T-helper 9 cell (primary cell): ENCODE measurements at places on chromosomes 1 and 21.

GRCh38 chr1:117362986-117363385 lies 4.3 kb upstream of the MAN1A2 start:
- DNase-seq = no peak

DNA sequence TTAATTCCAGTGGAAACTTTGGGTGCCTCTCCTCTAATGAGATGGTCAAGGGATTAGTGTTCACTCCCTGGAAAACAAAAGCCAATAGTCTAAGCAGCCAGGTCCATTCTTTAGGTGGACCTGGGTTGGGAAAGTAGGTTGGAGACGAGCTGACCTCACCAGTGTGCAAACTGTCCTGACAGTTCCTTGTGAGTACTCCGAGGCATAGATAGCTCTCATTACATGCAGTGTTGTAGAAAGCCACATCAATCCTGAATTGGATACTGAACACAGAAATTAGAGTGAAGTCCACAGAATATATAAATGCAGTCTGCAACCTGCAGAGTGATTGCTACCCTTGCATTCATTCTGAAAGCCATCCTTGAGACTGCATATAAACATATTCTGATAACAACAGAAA lies 675.1 kb upstream of the CXADR start:
- DNase-seq = no peak

DNA sequence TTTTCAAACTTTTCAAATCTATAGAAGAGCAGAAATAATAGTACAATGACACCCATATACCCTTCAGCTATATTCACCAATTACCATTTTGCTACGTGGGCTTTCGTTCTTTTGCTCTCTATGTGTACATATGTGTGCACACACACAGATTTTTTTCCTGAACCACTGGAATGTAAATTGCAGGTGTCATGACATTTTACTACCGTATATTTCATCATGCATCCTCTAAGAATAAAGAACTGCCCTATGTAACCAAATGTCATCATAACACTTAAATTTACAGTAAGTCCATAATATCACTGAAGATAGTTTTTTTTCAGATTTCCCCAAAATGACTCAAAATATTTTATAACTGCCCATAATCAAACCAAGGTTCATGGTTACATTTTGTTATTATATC lies 88.4 kb upstream of the GFI1 start:
- no peak for DNase-seq

DNA sequence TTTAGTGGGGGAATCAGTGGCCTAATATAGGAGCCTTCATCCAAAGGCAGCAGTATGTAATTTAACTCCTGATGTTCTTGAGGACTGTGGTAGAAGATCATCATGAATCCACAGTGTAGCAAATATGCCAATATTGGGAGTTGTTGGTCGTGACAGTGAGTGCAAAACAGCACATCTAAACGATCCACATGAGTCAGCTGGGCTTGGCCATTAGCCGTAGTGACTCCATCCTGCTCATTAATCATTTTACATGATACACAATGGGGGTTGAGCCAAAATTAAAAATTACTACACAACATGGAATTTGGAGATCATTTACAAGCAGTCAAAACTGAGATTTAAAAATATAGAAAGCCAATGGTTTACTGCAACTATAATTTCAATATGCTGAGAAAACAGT lies 653.9 kb upstream of the CAMK1G start:
- DNase-seq = no peak

DNA sequence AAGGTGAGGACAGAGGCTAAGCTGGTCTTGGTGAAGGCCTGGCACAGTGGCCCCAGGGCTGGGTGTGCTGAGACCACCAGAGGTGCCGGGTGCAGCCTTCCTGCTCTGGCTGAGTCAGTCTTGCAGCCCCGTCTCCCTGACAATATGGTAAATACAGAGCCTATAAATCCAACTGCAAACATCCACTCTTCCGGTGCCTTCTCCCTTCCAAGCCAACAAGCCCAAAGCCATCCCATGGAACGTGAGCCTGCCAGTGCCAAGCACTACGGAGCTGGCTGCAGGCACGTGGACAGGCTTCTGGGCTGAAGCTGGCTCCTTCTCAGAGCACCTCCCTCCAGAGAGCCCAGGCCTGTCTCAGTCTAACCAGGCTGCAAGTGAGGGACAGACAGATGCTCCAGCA lies 70.0 kb downstream of the TRABD2B start:
- DNase-seq = no peak

- DNase-seq = no peak
These were observed 9.7 kb downstream of the KIFAP3 start for GRCh38 chr1:170064821-170065220.

DNA sequence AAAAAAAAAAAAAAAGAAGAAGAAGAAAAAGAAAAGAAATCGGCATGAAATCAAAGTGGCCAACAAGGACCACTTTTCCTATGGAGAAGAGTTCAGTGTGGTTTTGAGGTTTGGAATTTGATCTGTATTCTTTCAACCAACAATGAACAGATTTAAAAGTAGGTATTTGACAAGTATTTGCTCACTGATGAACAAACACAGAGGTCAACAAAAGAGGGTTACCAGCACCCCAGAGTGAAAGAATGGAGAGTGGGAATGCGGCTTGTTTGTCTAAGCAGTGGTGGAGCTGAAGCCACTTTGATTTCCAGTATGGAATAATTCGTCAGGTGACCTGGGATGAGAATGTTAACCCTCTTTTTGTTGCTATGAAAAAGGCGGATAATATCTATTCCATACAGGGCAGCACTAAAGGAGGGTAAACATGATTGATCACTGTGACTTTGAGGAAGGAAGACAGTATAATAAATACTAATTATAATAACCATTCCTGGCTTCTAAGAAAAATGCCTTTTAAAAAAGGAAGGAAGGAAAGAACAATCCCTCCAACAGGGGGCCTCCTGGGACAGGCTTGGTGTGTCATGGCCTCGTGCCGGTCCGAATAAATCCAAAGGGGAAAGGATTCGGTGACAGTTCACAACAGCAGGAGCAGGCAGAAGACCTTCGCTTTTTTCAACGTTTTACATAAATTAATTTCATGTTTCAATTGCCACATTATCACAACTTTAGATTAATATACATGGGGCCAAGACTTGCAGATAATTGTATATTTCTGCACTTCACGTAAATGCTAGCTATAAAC lies 37.2 kb upstream of the SIM2 start:
- no peak for DNase-seq
